ENCODE measurements at places on chromosomes 13 and 19.

- DNase-seq, result no peak
Observed at GRCh38 chr13:97460853-97461252, 26.9 kb downstream of the RAP2A start.

DNA sequence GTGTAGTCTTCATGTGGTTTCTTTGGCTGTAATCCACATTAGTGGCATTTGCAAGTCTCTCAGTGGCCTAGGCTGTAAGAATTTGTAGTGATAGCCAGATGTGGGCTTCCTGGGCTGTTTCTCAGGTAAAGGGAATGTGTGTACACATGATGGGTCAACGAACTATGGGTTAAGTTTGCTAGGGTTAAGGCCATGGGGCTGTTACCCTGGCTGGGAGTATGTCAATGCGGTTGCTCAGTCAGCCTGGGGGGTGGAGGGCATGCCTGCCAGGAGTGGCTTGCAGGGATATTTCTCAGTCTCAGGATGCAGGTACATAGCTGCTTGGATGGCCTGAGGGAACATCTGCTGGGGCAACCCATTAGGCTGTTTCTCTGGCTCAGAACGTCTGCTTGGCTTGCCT, 13.4 kb downstream of the CYSLTR2 start:
- DNase-seq, result no peak

DNA sequence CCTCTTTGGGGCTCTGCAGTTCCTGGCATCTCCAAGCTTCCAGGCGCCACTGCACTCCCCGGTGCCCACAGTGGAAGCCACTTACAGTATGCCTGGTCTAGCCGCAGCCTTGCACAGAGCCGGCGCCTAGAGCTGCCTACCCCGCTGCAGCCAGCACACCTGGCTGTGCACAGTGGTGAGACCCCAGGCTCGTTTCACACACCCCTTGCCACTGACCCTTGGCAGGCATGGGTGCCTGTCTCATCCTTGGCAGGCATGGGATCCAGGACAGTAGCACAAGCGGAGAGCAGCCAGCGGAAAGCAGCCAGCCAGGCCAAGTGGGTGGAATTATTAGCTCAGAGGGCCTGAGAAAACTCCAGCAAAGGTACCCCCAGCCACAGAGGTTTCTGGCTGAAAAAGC, 86.0 kb downstream of the SERP2 start:
- no peak for DNase-seq

DNA sequence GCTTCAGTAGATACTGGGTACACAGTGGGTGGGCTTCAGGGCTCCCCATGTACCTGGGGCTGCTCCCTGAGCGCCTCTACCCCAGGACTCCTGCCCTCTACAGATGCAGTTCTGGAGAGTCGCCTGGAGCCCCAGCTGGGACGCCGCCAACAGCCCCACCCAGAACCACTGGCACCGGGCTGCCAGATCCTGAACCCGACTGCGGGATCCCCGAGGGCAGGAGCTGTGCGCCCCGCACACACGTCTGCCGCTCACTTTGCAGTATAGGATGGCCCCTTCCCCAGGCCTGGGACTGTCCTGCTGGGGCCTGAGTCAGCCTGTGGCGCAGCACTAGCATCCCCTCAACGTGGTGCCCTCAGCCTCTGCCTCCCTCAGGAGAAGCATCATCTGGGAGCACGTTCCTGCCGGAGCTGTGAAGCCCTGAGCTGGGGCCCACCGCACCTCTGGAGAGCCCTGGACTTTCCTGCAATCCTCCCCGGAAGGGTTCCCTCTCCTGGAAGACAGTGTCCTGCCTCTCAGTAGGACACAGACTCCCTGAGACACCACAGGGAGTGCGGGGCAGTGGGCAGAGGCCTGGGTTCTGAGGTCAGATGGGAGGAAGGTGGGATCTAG, 3.7 kb downstream of the REXO1 start:
- no peak for DNase-seq

DNA sequence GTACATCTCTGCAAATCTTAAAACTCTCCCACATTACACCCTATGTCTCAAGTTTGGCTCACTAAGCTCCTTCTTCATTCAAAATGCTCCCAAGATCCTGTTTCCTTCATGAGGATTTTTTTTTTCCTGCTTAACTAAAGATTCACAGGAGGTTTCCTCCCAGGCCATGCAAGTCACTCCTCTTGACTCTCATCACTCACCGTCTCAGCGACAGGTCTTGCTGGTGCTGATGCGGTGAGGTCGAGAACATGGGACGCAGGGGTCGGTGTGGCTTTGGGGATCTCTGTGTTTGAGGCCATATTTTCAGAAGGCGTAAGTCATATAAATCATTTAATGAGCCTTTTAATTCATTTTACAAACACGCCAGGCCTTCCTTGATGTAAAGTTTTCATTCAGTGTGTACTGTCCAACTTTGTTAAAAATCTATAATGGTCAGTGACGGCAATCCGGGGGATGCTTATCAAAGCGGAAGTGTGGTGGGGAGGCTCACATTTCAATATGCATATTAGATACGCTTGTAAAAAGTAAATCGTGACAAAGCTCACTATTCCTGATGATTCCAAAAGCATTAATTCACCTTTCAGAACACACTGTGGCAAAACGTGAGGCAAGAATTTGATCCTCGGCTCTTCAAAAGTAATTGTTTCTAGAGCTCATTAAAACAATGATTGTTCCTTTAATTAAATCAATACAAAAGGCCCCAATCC, 20.4 kb downstream of the EFNB2 start:
- DNase-seq, result no peak

DNA sequence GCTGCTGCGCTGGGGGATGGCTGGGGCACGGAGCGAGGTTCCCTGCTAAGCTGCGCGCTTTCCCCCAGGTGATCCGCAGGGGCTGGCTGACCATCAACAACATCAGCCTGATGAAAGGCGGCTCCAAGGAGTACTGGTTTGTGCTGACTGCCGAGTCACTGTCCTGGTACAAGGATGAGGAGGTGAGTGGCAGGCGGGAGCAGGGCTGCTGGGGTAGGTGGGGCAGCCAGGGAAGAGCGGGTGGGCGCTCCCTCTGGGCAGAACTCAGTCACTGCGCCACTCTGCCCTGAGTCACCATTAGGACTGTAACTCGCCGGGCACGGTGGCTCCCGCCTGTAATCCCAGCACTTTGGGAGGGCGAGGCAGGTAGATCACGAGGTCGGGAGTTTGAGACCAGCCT, 23.8 kb downstream of the TMED1 start:
- DNase-seq, result no peak

DNA sequence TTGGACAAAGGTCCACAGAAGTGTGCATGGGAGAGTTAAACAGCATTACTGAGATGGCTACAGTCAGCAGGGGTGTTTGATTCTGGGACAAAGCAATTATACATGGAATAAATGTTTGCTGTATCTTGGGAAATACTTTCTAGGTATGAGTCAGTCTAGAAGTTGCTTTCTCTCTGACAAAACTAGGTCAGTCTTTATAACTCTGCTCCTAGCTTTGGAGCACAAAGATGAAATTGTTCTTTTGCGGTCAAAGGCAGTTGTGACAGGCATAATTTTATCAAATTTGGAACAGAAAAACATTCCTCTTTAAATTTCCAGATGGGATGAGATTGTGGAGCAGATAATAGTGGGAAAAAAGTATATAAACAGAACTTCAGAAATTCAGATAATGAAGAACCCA, 1045.4 kb upstream of the MIR17HG start:
- DNase-seq, result no peak

DNA sequence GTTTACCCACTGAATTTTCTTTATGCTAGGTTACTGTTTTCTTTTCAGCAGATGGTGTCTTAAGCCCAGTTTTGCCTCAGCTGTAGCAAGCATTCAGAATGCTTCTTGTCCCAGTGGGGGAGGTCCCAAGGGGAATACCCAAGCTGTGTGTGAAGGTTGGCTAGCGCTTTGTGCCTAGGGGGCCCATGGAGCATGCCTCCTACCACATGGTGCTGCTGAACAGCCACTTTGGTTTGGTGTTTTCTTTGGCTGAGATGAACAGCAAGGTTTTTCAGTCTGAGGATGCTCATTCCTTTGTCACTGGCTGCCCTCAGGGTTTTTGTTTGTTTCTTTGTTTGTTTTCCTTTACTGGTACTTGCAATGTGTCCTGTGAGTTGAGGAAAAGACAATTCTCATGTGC, 99.0 kb downstream of the PCDH20 start:
- no peak for DNase-seq

GRCh38 chr19:16446108-16446723, 25.6 kb downstream of the EPS15L1 start:
- DNase-seq, result no peak

GRCh38 chr13:38462605-38463004, 113.0 kb downstream of the UFM1 start:
- no peak for DNase-seq

DNA sequence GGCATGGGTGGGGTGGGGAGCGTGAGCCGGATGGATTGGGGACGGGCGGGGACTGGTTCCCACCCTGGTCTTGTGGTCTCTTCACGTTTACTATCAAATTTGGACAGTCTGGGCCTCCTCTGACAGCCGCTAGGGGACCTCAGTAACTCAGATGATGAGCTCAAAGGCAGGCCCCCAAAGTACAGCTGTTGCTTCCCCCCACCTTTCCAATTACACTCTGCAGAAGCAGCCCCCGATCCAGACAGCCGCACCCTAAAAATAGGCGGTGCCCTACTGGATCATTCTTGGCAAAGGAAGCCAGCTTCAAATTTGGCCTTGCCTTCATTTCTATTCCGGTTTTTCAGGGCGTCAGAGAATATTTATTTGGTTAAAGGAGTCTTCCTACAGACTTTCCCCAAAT, 1.9 kb upstream of the FOXO1 start:
- DNase-seq, result peak; percentile 48

DNA sequence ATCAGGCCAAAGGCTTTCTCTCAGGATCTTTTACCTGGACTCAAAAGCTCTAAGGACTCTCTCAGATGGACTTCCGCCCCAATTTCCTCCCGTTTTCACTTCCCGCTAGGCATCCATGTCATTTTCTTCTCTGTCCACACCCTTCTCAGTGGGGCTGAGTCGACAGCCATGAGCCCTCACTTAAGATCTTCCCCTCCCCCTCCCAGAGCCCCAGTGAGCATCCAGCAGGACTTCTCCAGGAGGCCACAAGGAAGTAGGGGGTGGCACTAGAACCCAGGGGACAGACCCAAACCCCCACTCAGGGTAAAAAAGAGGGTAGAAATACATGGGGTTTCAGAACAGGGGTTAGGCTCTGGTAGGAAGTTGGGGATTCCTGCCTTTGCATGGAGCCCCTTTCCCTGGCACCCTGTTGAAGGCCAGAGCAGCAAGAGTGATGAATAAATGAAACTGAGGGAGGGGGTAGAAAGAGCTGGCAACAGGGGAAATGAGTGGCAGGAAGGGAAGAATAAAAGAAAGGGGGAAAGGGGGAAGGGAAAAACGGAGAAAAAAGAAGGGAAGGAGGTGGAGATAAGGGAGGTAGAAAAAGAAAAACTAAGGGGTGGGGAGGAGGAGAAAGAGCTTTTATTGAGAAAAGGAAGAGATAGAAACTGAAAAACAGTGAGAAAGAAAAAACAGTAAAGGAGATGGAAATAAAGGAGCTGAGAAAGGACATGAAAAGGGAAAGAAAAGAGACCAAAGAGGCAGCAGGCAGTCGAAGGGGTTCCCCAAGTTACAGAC, 42.3 kb downstream of the DEDD2 start:
- DNase-seq, result no peak

GRCh38 chr19:43842007-43842406, 14.9 kb downstream of the ZNF283 start:
- no peak for DNase-seq

GRCh38 chr19:48868114-48868886, at the start of gene PLEKHA4:
Gene PLEKHA4 (minus strand): TSS chr19:48868617. CDS start chr19:48867620, 997 bp downstream.
- DNase-seq, result no peak

DNA sequence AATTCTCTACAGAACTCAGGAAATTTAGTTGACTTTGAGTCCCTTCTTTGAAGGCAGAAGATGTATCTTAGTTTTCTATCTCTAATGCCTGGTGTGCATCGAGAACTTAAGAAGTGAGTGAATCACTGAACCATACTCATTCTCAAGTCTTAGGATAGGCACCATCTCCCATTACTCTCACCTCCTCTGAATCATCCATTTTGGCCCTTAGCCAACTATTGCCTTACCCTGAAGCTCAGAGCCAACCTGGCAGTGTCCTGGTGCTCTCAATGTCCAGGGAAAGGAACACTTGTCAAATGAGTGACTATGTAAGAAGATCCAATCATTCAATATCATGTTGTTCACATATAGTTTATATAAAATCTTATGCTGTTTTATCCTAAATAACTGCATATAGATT, 146.6 kb downstream of the RGCC start:
- no peak for DNase-seq

- no peak for DNase-seq
Observed at GRCh38 chr19:32543115-32543900, 37.7 kb upstream of the PDCD5 start.

- no peak for DNase-seq
Observed at GRCh38 chr19:41548954-41549688, 26.8 kb upstream of the CEACAM21 start.

- DNase-seq, result no peak
Observed at GRCh38 chr13:43880214-43880855, 631 bp downstream of the LACC1 start.

GRCh38 chr13:51552027-51552426, 32.2 kb upstream of the WDFY2 start:
- DNase-seq, result no peak

DNA sequence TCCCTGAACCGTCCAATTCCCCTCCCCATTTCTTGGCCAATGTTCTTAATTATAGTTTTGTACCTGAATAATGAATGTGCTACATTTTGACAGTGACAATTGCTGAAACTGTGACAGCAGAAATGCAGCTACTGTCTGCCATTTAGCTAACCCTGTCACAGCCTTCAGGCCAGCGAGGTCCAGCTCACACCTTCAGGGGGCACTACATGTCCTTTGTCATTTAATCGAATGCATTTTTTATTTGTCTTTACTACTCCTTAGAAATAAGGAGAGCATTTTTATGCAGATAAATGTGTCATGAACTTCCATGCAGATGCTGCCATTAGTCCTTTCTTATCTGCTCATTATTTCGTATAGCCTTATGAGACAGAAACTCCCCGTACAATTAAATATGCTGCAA, 159.9 kb downstream of the MZT1 start:
- DNase-seq, result no peak

- peak; percentile 86 for DNase-seq
Observed at GRCh38 chr19:57583521-57584416, at the start of gene ZIK1. Gene ZIK1 (plus strand): TSS chr19:57584145. CDS start chr19:57584357, 212 bp downstream.

- DNase-seq, result no peak
Observed at GRCh38 chr13:109745702-109746101, 40.7 kb downstream of the IRS2 start.

DNA sequence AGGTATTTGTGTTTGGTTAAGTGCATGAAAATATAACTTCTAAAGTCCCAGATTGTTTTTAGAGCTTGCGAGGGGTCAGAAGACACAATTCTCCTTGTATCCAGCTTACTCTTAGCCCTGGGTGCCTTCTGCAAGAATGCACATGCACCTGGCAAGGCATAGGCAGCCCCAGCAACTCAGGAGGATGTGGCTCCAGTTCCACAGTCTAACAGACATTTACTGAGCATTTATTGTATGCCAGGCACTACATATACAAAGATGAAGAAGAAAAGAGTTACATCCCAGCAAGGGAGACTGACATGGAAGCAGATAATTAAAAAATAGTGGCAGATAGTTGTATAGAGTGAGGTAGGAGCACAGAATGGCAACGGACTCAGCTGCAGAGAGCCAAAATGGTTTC, 101.1 kb upstream of the FRY start:
- DNase-seq, result no peak

All from GM12892 (cell line).